Frontal cortex (tissue), 4 donors: ENCODE measurements at places on chromosomes 7 and 10. TPM values are rescaled to one million over a fixed set of nuclear protein-coding genes. Genes with fewer than 3 reads are reported as not detected.

- DNase-seq = no peak
Measured at GRCh38 chr7:45402480-45403218, 171.5 kb upstream of the ADCY1 start.

- no peak for DNase-seq
Measured at GRCh38 chr7:30595436-30596013, 847 bp downstream of the GARS1 start.

DNA sequence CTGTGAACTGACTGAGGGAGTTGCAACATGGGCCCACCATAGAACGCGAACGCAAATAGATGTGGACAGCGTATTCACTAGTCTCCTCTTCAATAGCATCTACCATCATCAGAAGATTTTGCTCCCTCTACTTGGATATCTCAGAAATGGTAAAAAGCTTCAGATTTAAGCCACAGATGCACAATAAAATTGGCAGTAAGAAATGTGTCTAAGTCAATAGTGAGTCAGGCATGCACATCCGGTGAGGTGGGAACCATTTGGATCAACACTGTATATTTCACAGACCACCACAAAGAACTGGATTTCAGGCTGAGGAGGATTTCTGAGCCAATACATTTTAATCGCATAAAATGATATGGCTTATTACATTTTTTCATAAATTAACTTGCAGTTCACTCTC, 111.5 kb upstream of the ADAM12 start:
- DNase-seq = no peak

- DNase-seq = no peak
Measured at GRCh38 chr10:44068716-44069482, 316.0 kb downstream of the CXCL12 start.

- no peak for DNase-seq
Measured at GRCh38 chr10:58993480-58994221, 182.8 kb upstream of the PHYHIPL start.

GRCh38 chr7:101108961-101109360, 17.9 kb upstream of the SERPINE1 start:
- no peak for DNase-seq

GRCh38 chr10:22315455-22316285, 518 bp upstream of the COMMD3 start:
- no peak for DNase-seq

DNA sequence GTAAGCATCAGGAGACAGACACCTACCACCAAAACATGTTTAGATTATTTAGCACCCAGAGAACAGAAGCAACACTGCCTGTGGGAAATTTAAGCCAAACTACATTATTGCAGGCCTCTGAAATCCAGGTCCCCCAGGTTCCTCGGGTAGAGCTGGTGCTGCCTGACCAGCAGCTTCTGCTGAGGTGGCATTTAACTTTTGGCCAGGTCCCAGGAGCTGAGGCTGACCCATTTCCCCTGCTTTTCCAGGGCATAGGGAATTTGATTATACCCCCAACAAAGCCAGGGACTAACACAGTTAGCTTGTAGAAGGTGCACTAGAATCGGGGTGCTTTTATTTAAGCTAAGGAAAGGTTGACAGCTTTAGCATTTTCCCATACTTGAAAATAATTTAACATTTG, 4.7 kb downstream of the LRRC4 start:
- no peak for DNase-seq

DNA sequence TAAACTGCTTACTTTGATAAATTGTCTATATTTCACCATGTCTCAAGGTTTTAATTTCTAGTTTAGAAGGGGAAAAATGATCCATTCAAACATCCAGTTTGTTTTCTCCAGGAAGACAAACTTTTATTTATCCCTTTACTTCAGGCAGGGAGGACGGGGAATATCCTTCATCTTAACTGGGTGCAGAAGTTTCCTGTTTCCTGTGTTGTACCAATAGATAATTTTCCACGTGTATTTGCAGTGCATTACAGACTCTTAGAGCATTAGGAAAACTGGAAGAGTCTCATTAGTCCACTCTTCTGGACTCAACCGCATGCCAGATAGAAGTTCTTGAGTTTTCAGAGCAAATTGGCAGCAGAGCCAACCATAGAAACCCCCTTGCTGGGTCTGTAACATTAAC, 39.4 kb upstream of the PIP4K2A start:
- no peak for DNase-seq

DNA sequence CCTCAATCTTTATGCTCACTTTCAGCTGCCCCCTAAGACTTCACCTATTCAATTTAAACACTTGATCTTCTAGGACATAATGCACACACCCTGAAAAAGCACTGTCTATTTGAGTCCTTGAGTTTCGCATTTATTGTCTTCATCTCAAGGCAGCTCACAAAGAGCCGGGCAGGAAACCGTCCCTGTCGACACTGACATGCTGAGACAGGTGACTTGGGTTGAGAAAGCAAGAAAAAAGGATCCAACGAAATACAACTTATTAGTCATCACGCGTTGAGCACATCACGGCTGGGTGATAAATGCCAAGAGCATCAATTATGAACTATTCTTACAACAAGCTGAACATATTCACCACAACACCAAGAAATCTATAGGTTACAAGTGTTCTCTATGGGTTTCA, 91.1 kb downstream of the CALN1 start:
- DNase-seq = no peak

GRCh38 chr7:51927738-51928137, 611.1 kb upstream of the COBL start:
- no peak for DNase-seq

DNA sequence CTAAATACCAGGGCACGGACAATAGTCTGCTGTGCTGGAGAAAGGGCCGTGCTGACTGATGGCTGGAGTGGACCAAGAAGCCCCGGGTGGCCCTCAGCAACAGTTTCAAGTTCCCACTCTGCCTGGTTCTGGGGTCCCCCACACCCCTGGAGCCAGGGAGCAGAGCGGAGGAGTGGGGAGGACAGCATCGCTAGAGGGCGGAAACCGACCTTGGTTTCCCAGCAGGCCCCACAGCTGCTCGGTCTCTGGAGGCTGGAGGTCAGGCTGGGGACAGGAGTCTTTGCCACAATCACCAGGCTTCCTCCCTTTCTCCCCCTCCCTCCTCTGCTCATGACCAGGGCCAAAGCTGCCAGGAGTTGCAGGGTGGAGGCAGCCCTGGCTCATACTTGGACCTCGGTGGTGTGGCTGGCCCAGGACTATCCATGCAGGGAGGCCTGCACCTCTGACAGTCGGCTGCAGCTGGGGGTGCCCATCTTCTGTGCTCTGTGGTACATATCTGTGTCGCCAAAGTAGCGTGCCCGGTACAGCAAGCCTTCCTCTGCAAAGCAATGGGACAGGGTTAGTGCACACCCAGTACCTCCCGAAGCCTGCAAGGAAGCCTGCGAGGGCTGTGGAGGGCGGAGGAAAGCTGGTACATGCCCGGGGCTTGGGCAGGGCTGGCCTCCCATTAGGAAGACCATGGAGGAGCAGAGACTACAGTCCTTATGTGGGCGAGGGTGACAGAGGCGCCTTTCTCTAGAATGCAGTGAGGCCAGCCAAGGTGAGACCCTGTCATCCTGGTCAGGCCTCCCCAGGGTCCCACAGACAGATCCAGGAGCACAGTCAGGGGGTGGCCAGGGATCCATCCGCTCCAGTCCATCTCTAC, 19.1 kb downstream of the DNAJB12 start:
- no peak for DNase-seq

The HOXA3 gene
- total RNA-seq = not detected

The HOGA1 gene
- total RNA-seq = 0.41 TPM

The NPM3 gene
- total RNA-seq = 53.4 TPM

The SYT15 gene
- 0.82 TPM for total RNA-seq

The SPDYE2B gene
- total RNA-seq = not detected

The CALHM2 gene
- 1.6 TPM for total RNA-seq
